MG63 (cell line): ENCODE measurements at places on chromosomes 6 and 20.
A peak's percentile ranks its signal among the peaks of the same experiment; 100 is the strongest.

DNA sequence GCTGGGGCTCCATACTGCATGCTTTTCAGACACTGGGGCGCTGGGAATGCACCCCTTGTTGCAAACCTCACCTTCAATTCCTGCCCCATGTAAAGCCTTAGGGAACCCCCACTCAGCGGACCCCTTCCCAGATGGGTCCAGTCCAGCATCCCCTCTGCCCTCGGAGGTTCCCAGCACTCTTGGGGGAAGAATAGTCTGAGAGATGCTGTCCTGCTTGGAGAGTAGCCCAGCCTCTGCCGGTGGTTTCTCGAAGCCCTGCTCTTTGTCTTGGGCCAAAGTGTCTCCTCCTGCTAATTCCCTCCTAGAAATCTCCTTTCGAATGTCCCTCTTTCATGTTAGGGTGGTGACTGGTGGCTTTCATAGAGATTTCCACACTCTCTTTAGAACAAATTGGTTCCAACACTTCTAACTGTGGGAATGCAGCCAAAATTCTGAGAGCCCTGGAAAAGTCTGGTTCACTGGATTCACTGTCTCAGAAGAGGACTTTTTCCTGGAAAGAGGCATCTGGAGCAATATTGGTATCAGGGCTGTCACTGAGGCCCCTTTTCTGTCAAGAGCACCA lies 24.9 kb upstream of the SULF2 start:
- DNase-seq, result no peak

- peak; percentile 79 for DNase-seq
Observed at GRCh38 chr20:49573900-49574416, 6.0 kb upstream of the PTGIS start.

GRCh38 chr20:31641391-31641790 lies 3.7 kb downstream of the COX4I2 start:
- no peak for DNase-seq

- DNase-seq, result no peak
Observed at GRCh38 chr6:111620169-111620568, 14.5 kb upstream of the TRAF3IP2 start.

DNA sequence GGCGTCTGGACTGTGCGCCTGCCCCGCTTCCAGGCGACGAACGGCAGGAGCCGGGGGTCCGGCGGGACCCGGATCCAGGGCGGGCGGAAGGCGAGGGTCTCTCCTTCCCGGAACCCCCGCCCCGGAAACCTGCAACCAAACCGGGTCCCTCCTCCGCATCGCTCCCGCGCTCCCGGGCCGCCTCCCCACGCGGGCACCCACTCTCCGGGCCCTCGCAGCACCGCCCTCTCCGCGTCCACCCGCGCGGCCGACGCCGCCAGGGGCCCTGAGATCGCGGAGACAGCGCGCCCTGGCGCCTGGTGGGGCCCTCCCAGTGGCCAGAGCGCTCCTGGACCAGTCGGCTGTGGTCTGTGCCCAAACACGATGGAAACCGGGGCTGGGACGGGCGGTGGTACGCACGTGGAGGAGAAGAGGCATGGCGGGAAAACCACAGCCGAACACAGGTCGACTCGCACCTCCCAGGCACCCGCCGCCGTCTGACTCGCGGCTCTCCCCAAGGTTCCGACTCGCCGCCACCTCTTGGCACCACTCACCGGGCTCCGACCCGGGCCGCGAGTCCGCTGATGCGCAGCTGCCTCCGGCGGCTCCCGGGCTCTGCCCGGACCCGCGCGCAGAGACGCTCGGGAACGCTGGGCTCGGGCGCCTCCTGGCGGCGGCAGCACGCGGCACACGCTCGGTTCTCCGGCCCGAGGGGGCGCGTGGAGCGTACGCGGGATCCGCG lies 7.9 kb downstream of the NKX2-2 start:
- DNase-seq, result peak; percentile 65
